ENCODE measurements at places on chromosomes 7 and 10. TPM values are rescaled to one million over a fixed set of nuclear protein-coding genes. Genes with fewer than 3 reads are reported as not detected.

Gene IDI2
- polyA plus RNA-seq = not detected

Gene ENTPD7
- 20.9 TPM for polyA plus RNA-seq

Gene HYAL4
- polyA plus RNA-seq = 0.30 TPM

Gene ACBD7
- 9.0 TPM for polyA plus RNA-seq

Gene CDK1
- polyA plus RNA-seq = 94.8 TPM

Gene VSTM4
- polyA plus RNA-seq = 13.3 TPM

Gene THSD7A
- 87.2 TPM for polyA plus RNA-seq

Gene MMP21
- polyA plus RNA-seq = 0.49 TPM

Gene POLR2J2
- 0.94 TPM for polyA plus RNA-seq

Gene HOXA10
- polyA plus RNA-seq = 161 TPM

Gene IRF5
- polyA plus RNA-seq = 13.6 TPM

Gene ANXA8L1
- polyA plus RNA-seq = 0.52 TPM

Gene C1QL3
- polyA plus RNA-seq = 2.9 TPM

Gene VKORC1L1
- 39.7 TPM for polyA plus RNA-seq

Gene CPED1
- 37.8 TPM for polyA plus RNA-seq

Gene GNAT3
- polyA plus RNA-seq = not detected

Gene SLC18A3
- not detected for polyA plus RNA-seq

Gene NAMPT
- polyA plus RNA-seq = 50.9 TPM

Gene OPN1SW
- 1.3 TPM for polyA plus RNA-seq

Gene LRIT1
- not detected for polyA plus RNA-seq

Gene PRPS1L1
- polyA plus RNA-seq = not detected

Gene LRMDA
- 23.9 TPM for polyA plus RNA-seq

Gene TMEM270
- polyA plus RNA-seq = not detected

Gene GRID2IP
- polyA plus RNA-seq = 0.70 TPM

Gene NME8
- not detected for polyA plus RNA-seq

Gene DGKB
- polyA plus RNA-seq = 3.0 TPM

Gene PRKCQ
- polyA plus RNA-seq = 16.4 TPM

Gene PFKP
- 13.1 TPM for polyA plus RNA-seq

Data from left renal pelvis (tissue), 4 donors.